ENCODE measurements at places on chromosomes 16 and 17. TPM values are rescaled to one million over a fixed set of nuclear protein-coding genes. Genes with fewer than 3 reads are reported as not detected.

DNA sequence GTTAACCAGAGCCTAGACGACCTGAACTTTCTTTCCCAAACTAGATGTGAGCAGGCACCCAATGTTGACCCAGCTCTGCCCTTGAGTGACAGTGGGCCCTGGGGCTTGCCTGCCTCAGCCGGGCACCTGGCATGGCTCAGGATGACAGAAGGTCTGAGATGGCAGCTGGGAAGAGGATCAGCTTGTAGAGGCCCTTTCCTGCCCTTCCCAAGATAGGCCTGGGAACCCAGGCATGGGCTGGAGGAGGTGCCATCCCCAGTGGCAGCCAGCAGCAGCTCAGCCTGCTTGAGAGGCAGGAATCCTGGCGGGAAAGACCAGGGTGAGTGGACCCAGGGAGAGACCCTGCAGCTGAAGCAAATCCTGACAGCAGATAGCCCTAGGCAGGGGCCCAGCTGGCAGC, 59.1 kb downstream of the PIPOX start:
- ATAC-seq, result no peak

DNA sequence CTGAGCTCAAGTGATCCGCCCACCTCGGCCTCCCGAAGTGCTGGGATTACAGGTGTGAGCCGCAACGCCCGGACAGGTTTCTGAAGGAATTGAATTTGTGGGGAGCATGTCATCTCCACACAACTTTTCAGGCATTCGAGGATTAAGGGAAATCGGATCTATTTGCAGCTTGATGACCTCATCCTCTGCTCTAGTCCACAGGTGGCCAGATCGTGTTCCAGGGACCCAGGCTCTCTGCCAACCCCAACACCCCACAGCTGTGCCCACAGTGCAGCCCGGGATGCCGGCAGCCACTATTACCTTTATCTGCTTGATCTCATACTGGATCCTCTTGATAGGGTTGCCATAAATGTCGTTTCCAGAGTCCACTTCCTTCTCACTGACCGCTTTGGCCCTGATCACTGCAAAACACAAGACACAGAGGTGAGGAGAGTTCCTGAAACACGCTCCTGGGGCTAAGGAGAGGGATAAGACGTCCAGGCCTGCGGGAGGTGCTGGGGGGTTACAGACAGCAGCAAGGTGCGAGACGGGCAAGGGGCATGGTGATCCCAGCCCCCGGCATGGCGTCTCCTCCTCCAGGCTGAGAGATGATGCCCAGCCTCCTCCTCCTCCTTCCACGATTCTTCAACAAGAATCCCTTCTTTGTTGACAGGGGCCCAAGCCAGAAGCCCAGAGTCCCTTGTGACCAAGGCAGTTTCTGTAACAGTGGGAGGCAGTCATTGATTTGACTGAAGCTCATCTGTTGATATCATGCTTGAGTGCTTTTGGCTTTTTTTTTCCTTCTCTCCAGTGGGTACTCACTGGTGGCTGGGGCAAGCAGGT, 29.3 kb downstream of the CEP295NL start:
- ATAC-seq, result no peak

DNA sequence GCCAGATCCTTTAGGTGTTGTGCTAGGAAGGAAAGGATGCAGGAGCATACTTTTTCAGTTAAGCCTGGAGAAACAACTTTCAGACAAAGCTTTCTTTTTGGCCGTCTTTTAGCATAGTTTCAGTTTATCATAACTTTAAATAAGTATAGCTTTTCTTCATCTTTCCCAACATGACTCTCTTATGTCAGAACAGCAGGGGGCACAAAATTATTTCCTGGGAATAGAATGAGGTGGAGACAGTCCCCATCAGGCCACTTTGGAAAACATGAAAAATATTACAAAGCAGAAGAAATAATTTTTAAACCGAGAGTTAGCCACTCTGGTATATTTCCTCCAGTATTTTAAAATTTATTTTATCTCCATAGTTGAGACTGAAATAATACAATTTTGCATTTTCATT, 387.6 kb downstream of the HAPSTR1 start:
- ATAC-seq, result no peak

DNA sequence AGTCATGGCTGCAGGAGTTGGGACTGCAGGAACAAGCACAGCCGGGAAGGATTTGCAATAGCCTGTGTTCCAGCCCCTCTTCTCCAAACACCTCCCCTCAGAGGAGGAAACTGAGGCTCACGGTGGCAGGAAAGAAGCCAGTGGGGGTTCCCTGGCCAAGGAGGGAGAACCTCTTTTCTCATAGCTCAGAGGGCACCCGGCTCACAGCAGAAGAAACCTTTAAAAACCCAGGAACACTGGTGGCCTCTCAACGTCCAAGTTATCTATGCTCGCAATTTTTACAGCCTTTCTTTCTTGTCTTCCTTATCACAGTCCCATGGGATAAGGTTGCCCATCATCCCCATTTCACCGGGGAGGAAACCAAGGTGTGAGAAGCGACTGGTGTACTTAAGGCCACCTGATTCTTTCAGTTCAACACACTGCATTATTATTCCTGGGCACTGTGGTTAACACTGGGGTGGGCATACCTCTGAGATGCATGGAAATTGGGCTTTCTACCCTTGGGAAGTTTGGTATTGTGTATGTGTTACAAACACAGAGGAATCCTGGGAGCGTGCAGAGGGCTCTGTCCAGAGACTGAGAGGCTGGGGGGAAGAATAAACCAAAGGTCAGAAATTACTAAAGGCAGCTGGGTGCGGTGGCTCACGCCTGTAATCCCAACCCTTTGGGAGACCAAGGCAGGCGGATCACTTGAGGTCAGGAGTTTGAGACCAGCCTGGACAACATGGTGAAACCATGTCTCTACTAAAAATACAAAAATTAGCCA, 791 bp upstream of the ZNF629 start:
- ATAC-seq, result no peak

DNA sequence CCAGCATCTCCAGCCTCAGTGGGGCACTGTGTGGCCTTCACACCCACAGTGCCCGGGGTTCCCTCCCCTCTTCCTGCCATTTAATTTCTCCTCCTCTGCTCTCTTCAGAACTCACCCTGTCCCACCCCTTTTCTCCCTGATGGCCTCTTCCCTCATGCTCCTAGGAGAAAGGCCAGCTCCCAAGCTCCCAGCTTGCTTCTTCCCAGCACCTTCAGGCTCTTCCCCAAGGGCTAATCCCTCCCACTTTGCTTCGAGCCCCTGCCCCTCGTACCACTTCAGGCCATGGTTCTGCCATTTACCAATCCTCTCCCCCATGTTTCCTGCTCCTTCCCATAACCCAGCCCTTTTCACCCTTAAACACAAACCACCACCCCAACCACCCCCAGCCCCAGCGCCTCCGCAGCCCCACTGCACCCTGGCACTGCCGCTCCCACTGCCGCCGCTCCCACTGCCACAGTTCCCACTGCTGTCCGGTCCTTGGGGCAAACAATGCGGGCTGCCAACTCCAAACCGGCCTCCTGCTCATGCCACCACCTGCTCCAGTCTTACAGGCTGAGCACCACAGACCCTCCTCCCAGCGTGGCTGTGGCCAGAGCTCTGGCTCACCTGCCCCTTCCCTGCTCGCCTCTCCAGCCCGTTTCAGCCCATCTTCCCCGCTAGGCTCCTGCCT, 28.6 kb downstream of the ADAM11 start:
- no peak for ATAC-seq

- no peak for ATAC-seq
Observed at GRCh38 chr17:2363318-2363717, 26.0 kb downstream of the SGSM2 start.

- ATAC-seq, result no peak
Observed at GRCh38 chr16:11047939-11048800, 103.8 kb downstream of the CLEC16A start.

GRCh38 chr16:87687126-87687910, 78.5 kb downstream of the KLHDC4 start:
- no peak for ATAC-seq

GRCh38 chr17:1559047-1560043, 3.2 kb downstream of the PITPNA start:
- no peak for ATAC-seq

GRCh38 chr16:87141402-87141801, 175.8 kb downstream of the C16orf95 start:
- ATAC-seq, result no peak

Gene FAM171A2
- total RNA-seq, result 1.1 TPM

Gene GAS7
- total RNA-seq, result 17.3 TPM

Gene ITGAL
- total RNA-seq, result 2.0 TPM
